ENCODE measurements at places on chromosomes 2 and 18.

GRCh38 chr18:45373286-45373880, 241.9 kb upstream of the SLC14A2 start:
- no peak for DNase-seq

DNA sequence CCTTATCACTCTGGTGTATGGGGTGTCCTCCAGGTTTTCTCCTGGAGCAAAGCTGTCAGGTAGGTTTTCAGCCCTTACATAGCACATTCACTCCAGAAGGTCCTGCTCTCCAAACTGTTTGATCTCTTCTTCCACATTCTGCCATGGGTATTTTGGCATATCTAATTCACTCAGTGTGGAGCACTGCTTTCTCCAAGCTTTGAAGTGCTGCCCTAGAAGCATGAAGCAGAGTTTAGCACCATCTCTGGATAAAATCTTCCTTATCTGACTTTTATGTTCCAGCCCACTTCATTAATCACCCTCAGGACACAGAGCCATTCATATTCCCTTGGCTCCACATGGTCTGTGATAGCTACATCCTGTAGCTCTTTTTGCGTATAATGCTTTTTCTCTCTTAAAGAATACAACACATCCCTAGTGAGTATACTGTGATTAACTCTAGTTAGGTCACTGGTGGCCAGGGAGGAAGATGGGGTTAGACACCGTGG, 56.7 kb upstream of the ARHGAP28 start:
- no peak for DNase-seq

DNA sequence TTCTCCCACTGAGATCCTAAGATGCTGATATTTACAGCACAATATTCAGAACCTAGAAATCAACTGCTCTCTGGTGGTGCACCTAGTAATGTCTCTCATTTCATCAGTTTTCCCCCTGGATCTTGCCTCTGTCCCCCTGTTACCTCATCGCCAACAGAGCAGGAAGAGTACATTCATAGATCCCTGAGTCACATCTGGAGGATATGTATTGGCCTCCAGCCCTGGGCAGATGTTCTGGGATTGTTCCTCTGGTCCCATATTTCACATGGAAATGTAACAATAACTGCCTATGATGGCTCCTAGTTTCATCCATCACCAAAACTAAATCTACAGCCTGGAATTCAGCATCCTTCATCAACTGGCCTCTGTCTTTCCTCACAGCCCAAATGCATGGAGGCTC, 278.8 kb upstream of the SLC14A2 start:
- DNase-seq = no peak

- no peak for DNase-seq
Measured at GRCh38 chr2:20137131-20137571, 85.7 kb upstream of the LAPTM4A start.

GRCh38 chr2:100427627-100428258, 10.3 kb upstream of the CHST10 start:
- DNase-seq = peak; percentile 17

DNA sequence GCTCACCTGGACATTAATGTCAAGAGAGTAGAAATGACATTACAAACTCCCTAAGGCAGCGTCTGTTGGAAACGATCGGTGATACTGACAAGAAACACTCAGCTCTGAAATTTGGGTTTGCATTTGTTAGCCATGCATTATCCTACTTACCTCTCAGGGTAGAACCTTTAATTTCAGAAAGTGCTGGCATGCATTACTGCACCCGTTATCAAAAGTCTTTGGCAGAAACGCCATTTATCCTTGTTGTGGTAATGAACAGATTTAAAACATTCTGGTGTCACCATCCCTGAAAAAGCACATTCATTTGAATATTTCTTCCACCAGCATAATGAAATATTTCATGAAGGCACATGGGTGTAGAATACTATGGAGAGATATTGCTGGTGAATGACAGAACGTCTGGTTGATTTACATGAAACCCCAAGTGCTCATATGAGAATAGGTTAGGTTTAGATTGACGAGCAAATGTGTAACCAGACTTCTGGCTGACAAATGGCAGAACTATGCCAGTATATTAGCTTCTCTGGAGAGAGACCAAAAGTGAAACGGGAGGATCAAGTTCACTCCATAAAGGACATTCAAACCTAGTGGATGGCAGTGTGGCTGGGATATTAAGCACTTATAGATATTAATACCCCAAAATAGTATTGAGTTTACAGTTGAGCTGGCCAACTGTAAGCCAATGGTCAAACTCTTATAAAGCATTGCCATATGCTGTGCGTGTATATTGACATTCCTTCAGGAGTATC, 53.5 kb upstream of the ITGB6 start:
- no peak for DNase-seq

DNA sequence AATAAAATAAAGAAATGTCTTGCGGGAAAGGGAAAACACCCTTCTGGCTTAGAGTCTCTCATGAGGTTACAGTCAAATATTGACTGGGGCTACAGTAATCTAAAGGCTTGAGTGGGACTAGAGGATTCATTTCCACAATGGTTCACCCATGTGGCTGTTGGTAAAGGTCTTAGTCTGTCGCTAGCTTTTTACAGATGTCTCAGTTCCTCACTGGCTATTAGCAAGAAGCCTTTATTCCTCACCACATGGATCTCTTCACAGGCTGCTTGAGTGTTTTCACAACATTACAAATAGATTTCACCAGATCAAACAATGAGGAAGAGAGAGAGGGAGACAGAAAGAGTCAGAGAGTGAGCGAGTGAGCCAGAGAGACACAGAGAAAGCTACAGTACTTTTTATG, 8.3 kb upstream of the ZC3H15 start:
- DNase-seq = no peak

DNA sequence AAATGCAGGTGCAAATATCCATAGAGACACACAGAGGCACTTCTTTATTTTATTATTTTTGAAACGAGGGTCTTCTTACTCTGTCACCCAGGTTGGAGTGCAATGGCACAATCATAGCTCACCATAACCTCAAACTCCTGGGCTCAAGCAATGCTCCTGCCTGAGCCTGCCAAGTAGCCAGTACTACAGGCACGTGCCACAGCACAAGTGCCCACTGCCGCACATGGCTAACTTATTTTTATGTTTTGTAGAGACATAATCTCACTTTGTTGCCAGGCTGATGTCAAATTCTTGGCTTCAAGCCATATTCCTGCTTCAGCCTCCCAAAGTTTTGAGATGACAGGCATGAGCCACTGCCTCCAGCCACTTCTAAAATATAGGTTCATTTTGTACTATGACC, 537.6 kb downstream of the THSD7B start:
- no peak for DNase-seq

DNA sequence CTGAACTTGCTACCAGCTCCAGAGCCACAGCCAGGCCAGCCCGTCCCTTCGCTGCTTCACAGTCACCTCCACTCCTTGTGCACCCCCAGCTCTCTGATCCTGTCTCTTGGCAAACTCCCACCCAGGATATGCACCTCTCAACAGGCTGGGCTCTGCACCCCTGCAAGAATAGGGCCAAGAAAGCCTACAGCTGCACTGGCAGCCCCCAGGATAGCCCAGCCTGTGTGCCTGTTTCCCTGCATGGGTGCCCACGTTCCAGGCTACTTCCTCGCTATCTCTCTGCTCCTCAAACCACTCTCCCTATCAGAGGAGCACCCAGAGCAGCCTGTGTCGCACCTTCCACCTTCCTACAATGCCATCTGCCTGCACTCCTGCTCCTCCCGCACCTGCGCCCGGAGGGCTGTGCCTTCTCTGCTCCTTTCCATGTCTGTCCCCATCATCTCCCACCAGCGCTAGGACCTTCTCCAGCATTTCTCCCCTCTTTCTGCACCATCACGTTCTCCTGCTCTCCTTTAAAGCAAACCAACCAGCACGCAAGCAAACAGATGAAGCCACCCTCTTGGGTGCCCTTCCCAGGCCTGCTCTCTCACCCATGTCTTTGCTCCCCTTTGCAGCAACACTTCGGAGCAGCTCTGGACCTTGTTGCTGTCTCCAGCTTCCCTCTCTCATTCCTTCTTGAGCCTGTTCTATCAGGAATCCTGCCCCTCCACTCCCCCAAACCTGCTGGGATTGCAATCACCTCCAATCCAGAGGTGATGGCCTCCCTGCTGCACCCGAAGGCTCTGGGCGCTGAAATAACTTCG, 313.2 kb upstream of the HS6ST1 start:
- DNase-seq = no peak

GRCh38 chr2:62499430-62500060, 6.5 kb downstream of the TMEM17 start:
- DNase-seq = no peak

DNA sequence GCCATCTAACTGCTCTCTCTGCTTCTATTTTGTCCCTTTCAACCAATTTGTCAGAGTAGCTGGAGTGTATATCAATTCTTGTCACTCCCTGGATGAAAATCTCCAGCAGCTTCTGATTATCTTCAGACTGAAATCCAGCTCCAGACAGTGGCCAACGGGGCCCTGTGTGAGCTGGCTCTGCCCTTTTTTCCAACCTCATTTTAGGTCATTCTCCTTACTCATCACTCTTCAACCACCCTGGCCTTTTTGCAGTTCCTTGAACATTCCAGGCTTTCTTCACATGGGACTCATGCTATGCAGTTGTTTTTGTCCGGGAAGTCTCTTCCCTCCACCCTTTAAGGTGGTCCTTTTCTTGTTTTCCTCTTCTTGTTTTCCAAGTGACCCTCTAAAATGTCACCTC, 15.4 kb upstream of the FAP start:
- no peak for DNase-seq

DNA sequence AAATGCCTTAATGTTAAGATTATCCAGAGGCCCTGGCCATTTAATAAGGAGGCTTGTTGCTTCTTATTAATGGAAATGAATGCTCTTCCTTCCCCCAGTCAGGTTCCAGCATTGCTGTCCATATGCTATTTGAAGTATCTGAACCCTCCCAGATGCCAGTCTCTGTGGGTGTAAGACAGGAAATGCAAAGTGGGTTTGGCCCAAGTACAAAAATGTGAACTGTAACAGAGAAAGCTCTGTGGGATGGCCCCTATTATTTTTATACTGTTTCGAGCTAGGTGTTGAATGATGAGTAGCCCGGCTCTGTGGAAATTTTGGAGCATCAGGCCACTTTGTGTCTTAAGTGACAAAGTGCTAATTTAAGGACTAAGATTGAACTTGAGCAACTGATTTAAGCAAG, 141.0 kb downstream of the UXS1 start:
- DNase-seq = no peak

GRCh38 chr2:114265261-114265660, 177.2 kb upstream of the DPP10 start:
- no peak for DNase-seq
